NCI-H2081 treated with DMSO at 0.1 percent for 48 hours (cell line): ENCODE measurements at places on chromosomes 6 and 20.

DNA sequence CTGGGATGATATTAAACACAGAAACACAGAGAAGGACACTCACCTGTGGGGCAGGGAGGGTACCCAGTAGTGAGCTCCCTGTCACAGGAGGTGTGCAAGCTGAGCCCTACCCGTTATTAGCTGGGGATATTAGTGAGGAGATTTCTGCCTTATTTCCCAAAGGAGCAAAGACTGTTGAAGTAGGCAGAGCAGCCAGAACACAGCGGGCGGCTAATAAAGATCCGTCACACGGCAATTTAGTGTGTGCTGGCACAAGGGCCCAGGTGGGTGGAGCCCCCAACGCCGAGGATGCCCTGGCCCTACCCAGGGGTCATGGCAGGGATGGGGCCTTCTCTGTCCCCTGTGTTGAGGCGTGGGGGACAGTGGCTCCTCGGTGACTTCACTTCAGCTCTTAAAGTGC, 8.3 kb downstream of the VSTM2L start:
- no peak for DNase-seq

DNA sequence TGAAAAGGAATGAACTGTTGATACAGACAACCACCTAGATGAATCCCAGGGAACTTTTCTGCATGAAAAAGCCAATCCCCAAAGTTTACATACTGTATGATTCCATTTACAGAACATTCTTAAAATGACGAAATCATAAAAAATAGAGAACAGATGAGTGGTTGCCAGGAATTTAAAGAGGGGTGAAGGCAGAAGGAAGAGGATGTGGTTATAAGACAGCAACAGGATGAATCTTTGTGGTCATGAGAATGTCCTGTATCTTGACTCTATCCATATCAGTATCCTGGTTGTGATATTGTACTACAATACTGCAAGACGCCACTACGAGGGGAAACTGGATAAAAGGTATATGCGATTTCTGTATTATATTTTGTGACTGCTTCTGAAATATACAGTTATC, 70.1 kb upstream of the EMILIN3 start:
- no peak for DNase-seq

DNA sequence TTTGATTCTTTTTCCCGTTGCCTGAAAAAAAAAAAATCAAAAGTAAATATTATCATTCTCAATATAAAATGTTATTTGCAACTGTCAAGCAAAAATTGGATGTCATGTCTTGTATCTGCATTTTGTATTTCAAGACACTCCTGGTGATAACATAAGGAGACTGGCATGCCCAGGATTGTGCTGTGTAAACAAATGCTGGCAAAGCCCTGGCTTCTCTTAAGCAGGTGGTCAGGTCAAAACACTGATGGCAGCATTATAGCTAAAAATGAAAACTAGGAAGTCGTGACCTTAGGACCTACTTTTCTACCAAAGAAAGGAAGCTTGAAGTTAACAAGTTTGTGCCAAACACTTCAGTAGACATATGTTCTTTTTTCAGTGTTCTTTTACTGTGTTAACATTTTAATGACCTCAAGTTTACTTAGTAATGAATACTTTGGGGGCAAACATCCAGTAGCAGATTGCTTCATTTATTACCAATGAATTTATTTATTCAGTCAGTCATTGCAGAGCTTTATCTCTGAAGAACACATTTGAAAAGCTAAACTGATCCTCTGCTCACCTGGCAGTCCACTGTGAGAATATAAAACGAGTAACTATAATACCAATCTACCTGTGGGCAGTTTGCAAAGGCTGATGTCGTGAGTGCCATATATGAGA, 243.1 kb upstream of the FLRT3 start:
- no peak for DNase-seq

- no peak for DNase-seq
These were observed 281.9 kb upstream of the RNF24 start for GRCh38 chr20:4297127-4297826.

DNA sequence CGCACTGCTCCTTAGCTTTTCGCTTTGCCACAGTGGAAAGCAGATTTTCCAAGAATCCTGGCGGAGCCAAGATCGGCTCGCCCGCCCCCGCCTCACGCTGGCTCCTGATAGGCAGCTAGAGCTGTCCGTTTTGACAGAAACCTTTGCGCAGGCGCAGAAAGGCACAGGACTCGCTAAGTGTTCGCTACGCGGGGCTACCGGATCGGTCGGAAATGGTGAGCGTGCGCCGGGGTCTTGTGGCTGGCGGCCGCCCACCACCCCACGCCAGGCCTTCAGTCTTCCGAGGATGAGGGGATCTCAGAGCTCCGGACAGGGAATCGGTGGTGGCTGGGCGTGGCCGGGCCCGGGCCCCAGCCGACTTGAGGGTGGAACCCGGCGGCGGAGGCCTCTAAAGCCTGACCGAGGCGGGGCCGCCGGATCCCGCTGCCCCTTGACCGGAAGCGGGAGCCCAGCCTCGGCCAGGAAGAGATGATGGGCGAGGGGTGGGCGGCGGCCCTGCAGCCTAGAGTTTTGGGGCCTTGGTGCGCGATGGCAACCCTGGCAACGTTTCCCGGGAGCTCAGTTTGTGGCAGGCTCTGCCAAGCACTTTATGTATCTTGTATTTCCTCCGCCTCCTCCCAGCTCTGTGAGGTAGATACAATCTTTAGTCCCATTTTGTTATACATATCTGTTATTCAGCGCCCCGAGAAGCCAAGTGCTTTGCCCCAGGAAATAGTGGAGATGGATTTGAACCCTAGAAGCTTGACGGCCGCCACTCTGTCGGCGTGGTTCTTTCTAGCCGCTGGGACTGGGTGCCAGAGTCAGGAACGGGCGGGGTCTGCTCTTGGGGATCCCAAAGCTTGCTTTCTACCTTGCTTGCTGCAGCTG, at the start of gene DYNLRB1:
DYNLRB1 (plus strand) TSS at position 176 of the 867 bp plus-strand sequence; CDS start at position 213, 37 bp downstream.
- DNase-seq, result peak; percentile 85

DNA sequence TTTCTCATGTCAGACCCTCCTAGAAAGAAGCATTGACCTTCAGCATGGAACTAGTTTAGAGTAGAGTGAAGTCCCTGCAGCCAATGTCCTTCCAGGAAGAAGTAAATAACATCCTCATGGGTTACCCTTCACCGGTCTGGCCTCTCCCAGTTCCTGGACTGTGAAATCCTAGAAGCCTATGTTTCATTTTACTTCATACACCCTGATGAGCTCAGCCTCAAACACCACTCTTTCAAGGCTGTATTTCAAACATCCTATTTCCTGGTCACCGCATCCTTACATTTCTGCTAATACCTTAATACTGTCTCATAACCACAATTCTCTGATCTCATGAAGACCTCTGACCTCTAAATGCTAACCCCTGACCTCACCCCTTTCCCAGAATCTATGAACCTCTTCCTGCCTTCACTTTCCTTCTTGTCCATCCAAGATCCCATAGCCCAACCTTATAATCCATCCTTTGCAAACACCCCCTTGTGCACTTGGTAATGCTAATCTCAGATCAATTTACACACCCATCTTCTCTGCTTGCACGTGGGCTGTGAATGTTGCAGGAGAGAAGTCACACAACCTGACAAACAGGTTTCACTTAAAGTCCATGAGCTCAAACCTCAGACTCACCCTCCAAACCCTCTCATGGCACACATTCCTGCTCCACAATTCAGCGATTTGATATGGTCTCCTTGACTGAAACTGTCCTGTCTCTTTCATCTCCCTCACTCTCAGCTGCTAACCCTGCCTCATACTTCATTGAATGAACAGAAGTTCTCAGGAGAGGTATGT, 30.2 kb downstream of the SLC2A10 start:
- no peak for DNase-seq

DNA sequence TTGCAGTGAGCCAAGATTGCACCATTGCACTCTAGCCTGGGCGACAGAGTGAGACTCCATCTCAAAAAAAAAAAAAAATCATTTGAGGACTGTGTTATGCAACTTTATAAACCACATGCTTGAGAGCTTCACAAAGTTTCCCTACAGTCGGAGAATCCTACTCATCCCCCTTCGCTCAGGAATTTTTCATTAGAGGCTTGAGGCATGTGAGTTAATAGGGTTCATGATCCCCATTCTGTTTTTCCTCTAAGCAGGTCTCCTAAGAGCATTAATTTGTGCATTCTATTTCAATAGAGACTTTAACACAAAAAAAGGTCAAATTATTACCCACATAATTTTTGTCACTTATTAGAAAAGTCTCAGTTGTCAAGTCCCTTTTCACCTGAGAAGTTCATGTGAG, 103.7 kb upstream of the SOX4 start:
- DNase-seq, result no peak

DNA sequence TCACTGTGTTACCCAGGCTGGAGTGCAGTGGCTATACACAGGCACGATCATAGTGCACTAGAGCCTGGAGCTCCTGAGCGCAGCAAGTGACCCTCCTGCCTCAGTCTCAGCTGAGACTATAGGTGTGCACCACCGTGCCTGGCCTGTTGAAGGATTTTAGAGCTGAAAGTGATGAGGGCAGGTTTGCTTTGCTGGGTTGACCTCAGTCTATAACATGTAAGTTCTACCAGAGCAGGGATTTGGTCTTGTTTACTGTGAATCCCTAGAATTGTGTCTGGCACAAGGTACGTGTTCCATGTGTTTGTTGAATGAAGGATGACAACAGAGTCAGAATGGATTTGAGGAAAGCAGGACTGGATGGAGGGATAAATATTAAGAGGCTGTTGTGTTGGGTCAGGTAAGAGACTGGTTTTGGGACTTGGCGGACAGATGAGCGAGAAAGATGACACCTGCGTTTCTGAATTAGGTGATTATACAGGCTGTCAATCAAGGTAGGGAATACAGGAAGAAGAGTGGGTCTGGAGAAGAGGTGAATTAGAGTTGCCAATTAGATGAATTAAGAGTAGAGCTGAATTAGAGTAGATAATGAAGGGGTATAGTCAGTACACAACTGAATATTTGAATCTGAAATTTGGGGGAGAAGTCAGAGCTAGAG, 6.5 kb downstream of the ASXL1 start:
- DNase-seq, result no peak

GRCh38 chr6:53945765-53946407, 151.1 kb downstream of the LRRC1 start:
- no peak for DNase-seq

DNA sequence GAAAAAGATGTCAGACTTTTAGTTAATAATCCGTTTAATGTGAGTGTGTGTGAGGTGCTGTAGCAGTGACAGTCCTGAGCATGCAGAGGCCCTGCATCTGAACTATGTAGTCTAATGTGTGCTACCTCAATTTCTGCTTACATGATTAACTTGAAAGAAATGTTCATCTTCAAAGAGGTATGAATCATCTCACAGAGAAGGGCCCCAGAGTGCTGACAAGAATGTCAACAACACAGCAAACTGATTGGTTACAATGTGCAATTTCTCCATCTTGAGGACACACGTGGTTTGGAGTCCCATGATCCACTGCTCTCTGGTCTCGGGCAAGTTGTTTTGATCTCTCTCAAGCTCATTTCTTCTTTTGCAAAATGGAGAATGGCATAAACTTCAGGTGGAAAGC, 61.7 kb upstream of the EMILIN3 start:
- no peak for DNase-seq

DNA sequence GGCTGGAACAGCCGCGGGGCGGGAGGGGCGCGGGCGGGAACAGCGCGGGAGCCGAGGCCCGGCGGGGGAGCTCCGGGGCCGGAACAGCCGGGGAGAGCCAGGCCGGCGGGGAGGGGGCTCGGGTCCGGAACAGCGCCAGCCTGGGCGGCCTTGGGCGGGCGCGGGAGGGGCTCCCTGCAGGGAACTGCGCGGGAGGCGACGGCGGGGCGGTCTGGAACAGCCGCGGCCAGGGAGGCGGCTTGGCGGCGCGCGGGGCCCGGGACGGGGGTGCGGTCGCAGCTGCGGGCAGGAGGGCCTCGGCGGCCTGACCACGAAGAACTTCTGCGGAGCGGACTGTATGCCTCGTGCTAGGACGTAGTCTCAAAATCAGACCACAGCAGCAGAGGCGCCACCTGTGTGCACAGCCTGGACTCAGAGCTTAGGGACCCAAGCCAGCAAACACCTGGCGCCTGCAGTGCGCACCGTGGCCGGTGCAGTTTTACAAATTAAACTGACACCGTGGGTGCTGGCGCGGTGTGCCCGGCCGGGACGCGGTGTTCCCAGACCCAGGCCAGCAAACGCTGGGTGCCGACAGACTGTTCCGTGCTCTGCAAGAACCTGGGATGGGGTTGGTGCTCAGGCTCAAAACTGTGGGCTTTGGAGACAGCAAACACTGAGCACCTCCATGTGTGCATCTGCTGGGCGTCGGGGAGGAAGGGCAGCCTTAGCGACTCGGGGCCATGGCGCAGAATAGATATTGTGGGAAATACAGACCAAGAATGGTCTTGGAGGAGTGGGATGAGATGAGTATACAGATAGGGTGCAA, 572 bp downstream of the ZNF341 start:
- no peak for DNase-seq

- no peak for DNase-seq
These were observed 61.8 kb downstream of the CNBD2 start for GRCh38 chr20:36030149-36030548.

GRCh38 chr6:106185615-106186014, 99.5 kb downstream of the PRDM1 start:
- no peak for DNase-seq

GRCh38 chr20:50163570-50164317, 10.2 kb upstream of the PEDS1 start:
- DNase-seq, result no peak

DNA sequence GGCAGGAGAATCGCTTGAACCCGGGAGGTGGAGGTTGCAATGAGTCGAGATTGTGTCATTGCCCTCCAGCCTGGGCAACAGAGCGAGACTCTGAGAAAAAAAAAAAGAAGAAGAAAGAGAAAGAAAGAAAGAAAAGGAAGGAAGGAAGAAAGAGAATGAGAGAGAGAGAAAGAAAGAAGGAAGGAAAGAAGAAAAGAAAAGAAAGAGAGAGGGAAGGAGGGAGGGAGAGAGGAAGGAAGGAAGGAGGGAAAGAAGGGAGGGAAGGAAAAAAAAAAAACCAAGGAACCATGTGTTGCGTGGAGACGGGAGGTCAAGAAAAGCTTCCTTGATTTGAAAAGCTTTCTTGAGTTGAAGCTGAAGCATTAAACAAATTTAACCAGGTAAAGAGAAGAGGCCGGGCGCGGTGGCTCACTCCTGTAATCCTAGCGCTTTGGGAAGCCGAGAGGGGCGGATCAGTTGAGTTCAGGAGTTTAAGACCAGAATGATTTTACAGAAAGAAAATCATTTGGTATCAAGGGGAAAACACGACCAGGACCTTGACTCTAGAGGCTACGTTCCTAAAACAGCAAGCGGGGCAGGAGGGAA, 90.5 kb upstream of the PRSS16 start:
- no peak for DNase-seq

DNA sequence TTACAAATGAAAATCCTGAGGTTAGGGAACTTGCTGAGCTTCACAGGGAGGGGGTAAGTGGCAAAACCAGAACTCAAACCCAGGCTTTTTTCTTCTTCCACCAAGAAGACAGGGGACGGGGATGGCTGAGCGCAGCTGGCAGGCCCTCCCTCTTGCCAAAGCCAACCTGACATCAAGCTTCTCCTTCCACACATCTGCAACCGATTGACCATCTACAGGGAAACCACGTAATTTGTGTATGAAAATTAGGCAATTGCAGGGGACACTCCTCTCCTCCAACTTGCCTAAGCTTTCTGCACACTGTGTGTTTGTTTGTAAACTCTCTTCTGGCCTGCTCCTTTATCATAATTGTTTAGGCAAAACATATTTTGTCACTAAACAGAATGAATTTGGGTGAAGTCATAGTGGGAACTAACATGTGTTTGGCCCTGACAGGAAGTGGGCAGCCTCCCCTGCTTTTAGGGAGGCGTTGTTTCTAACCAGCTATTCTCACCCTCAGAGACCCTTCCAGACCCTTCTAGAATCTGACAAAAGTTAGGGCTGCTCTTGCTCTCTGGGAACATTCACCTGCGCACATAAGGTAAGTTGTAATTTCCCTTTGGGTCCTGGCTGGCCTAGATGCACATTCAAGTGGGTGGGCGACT, 18.9 kb downstream of the ZNF831 start:
- no peak for DNase-seq

GRCh38 chr20:61951695-61952533, 113.8 kb downstream of the TAF4 start:
- no peak for DNase-seq
